ENCODE measurements at places on chromosomes 4 and X.
A peak's percentile ranks its signal among the peaks of the same experiment; 100 is the strongest.

DNA sequence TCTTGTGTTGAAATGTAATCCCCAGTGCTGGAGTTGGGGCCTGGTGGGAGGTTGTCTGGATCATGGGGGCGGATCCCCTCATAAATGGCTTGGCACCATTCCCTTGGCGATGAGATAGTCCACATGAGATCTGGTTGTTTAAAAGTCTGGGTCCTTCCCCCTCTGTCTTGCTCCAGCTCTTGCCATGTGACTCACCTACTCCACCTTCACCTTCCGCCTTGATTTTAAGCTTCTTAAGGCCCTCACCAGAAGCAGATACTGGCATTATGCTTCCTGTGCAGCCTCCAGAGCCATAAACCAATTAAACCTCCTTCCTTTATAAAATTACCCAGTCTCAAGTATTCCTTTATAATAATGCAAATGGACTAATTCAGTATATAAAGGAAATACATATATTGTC is 111.5 kb downstream of the NR3C2 start:
- DNase-seq = no peak

- DNase-seq = no peak
Observed at GRCh38 chrX:69133921-69134542, 31.2 kb downstream of the PJA1 start.

DNA sequence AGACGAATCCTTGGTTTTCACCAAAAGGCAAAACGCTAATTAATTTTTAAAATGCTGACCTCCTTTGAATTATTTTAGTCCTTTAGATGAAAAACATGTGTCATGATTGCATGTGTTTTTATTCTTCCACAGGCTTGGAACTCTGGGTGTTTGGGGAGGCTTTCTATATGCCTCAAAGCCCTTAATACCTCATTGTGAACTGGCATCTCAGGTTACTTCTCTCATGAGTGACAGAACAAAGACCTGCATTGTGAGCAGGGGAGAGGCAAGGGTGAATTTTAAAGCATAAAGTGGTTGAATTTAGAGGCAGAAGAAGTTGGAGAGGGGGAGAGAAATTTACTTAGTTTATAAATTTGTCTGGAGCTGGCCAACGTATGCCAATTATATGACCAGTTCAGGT is 119.5 kb downstream of the ARSF start:
- DNase-seq = no peak

GRCh38 chr4:116223040-116223732 is 862.2 kb downstream of the TRAM1L1 start:
- DNase-seq = no peak

- DNase-seq = no peak
Observed at GRCh38 chr4:46124773-46125413, 1.0 kb upstream of the GABRG1 start.

GRCh38 chr4:128863312-128864075 is 54.0 kb downstream of the JADE1 start:
- peak; percentile 29 for DNase-seq

DNA sequence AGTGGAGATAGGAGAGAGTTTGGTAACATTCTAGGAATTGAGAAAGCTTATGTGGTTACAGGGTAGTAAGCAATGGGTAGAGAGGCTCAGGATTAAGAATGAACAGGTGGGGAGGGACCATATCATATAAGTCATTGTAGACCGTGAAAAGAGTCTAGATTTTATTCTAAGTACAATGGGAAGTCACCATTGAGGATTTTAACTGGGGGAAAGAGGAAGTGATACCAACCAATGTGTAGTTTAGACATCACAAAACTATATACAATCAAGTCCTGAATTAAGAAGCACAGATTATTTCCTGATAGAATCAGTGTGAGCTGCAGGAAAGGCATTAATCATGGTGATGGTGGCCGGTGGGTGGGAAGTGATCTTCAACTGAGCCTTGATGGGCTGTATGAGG is 178.3 kb upstream of the ZIC3 start:
- DNase-seq = no peak

DNA sequence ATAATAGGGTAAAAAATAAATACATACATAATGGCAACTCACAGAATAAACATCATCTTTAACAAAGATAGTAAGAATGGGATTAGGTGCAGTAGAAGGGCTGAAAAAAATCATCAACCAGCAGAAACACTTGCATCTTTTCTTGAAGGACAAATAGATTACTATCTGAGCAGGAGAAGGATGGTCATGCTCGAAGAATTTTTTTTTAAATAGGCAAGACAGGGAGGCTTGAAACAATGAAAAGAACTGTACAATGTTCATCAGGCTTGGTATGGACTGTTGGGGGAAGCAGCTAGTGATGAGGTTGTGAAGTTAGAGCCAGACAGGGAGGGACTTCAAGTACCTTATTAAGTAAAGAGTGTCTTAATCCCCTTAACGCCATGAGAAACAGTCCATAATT is 167.4 kb upstream of the LDB2 start:
- no peak for DNase-seq

DNA sequence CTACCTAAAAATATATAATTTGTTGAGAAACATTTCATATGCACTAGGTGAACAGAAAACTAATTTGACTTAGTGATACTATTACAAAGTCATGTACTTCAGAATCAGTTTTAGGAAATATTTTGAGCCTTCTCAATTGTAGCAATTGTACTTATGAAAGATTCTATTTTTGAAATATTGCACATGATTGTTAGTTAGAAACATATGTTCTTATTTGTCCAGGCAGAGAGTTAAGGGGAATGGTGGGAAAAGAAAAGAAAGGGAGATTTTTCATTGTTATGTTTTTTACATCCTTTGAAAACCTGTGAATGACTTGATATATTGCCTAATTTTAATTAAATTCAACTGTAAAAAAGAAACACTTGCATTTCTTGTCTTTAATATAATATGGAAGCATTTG is 66.0 kb downstream of the GLRB start:
- no peak for DNase-seq

DNA sequence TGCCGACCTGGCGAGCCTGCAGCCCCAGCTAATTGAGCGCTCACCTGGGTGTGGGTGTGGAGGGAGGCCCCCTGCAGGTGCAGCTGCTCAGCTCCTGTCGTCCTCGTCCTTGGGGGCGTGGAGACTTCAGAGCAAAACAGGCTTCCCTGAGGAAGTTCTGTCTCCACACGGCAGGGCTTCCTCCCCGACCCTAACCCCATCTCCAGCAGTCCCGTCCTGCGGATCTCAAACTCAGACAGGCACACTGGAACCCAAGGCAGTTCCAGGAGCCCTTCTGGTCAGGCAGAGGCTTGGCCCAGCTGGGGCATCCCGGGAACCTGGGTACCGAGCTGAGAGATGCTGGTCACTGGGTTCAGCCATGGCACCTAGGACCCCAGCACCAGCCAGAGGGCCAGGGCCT is 24.4 kb downstream of the TACC3 start:
- no peak for DNase-seq

DNA sequence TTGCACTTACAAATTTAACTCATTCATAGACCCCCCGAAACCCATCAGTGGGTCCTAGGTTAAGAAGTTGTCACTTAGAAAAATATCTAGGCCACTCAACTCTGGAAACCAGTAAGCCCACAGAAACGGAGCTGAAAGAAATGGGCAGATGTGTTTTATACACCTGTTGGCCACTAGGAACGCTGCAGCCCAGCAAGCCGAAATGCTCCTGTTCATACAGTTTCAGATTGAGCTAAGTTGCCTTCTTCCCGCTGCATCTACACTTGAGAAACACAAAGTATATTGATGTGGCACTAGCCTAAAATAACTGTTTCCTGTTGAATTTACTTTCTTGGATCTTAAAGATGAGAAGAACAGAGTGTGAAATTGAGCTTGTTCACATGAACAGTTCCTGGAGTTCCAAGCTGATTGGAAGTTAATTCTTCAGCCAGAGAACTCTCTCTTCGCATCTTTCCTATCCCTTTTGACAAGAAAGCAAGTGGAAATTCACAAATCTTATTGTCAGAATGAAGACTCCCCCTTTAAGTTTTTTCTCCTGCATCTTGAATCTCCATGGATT is 174.1 kb downstream of the RBMX2 start:
- no peak for DNase-seq

DNA sequence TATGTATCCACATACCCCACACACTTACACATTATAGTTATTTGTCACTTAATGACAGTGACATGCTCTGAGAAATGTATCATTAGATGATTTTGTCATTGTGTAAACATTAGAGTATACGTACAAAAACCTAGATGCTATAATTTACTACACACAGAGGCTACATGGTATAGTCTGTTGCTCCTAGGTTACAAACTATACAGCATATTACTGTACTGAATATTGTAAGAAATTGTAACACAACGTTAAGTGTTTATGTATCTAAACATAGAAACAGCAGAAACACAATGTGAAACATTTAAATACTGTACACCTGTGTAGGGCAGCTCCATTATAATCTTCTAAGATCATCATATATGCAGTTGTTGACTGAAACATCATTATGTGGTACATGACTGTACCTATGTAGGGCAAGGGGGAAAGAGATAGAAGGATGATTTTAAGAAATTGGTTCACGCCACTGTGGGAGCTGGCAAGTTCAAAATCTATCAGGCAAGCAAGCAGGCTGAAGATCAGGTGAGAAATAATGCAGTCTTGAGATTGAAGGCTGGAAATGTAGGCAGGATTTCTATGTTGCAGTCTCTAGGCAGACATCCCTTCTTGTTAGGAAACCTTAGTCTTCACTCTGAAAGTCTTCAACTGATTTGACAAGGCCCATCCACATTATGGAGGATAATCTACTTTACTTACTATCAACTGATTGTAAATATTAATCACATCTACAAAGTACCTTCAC is 78.0 kb upstream of the CPEB2 start:
- no peak for DNase-seq

- DNase-seq = no peak
Observed at GRCh38 chr4:5012958-5013357, 6.3 kb downstream of the CYTL1 start.

GRCh38 chr4:43089730-43090129 is 197.2 kb downstream of the GRXCR1 start:
- DNase-seq = no peak
